ENCODE measurements at places on chromosomes 1 and 21.

- DNase-seq, result no peak
These were observed 65.7 kb downstream of the MAP3K7CL start for GRCh38 chr21:29195981-29196669.

- DNase-seq, result no peak
These were observed 189.5 kb downstream of the KCNT2 start for GRCh38 chr1:196418772-196419171.

DNA sequence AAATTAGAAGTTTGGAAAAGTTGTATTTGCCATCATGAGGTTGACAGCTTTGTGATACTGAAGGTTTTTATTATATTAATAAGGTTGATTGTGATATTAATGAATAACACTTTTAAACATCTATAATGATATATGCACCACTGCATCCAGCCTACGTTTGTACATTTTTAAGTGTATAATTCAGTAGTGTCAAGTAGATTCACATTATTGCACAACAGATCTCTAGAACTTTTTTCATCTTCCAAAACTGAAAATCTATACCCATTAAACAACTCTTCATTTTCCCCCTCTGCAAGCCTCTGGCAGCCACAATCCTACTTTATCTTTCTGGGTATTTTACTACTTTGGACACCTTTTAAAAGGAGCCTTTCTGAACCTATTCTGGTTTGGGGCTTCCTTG, 37.2 kb upstream of the ZMYM4 start:
- DNase-seq, result no peak

DNA sequence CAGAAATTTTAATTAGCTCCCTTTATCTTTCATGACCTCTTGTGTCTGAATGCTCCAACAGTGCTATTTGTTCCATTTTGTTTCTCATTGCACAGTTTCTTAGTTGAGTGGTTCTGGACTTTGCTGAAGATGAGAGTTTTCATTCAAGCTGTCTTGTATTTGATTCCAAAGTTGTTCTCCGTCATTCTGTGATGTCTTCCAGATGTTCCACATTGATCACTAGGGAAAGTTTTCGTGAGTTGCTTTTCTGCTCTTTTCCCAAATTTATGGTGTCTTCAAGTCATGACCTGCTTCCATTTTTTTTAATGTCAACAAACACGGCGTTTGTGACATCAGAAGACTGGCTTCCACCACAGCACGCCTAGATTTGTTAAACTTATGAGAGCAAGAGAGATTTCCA, 575.5 kb downstream of the MRPL39 start:
- no peak for DNase-seq

GRCh38 chr1:207997486-207998268, 86.8 kb upstream of the CD34 start:
- peak; percentile 86 for DNase-seq

DNA sequence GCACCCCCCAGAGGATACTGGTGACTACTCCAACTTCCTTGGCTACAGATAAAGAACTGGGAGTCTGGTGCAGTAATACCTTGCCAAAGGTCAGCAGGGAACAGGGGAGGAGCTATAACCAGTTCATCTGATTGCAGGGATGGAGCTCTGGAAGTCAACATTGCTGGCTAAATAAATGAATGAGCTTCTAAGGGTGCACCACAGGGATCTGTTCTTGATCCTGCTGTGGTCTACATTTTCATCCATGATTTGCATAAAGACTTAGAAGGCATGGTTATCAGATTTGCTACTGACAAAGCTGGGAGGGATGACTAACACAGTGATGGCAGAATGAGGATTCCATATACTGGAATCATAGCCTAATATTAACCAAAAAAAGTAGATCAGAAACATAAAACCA, 18.3 kb downstream of the PLEKHA6 start:
- peak; percentile 51 for DNase-seq

DNA sequence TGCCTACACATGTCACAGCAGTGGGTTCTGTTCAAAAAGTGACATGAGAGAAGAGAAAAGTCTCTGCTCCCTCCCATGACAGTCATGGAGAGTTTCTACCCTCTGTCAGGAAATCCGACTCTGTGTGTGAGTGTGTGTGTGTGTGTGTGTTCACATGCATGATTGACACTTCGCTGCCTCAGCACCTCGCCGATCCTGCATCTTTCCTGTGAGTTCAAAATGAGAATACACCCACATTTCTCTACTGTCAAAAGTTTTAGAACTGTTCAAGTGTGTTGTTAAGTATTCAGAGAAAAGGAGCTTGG, 46.2 kb upstream of the COX20 start:
- no peak for DNase-seq

GRCh38 chr1:226157761-226158316, 28.7 kb downstream of the ACBD3 start:
- no peak for DNase-seq
